H1 (cell line): ENCODE measurements at places on chromosomes 4 and X. TPM values are rescaled to one million over a fixed set of nuclear protein-coding genes. Genes with fewer than 3 reads are reported as not detected.

DNA sequence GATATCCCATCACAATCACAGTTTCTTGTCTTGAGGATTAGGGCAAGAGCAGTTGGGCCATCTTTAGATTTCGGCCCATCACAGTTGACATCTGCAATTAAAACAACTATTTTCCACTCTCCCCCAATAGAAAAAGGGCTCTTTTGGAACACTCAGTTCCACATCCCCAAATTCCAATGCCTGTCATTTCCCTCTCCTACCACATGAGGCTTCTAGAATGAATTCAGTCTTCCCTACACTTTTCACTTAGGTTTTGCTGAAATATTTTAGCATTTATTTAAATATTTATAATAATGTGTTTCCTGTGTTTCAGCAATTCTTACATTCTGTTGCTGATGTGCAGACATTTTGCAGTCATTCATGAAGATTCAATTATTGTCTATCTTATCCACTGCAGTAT lies 118.4 kb downstream of the COX18 start:
- no peak overlapping the region for H3K27ac ChIP-seq
- H3K4me1 ChIP-seq: no peaks in the 10 kb centered on the region
- no peak for DNase-seq
- H3K36me3 ChIP-seq: no peaks in the 10 kb centered on the region

DNA sequence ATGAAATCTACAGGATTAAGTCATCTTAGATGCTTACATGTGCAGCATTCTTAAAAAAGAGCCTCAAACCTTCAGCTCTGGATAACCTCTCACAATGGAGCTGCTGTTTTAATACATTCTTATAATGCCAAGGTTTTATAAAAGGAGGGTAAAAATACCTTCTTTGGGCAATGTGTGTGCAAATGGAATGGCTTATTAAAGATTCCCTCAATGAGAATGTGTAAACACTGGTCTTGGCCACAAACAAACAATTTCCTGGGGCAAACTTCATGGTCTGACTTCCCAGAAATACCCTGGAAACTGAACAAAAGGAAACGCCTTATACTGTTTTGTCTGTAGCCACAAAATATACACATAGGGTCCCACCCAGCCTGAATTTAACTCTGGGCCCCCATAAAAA lies 148.6 kb upstream of the INTU start:
- H3K36me3 ChIP-seq: no peaks in the 10 kb centered on the region
- no peaks in the 10 kb centered on the region for H3K4me1 ChIP-seq
- H3K27ac ChIP-seq: no peak overlapping the region
- no peak overlapping the region for H3K4me3 ChIP-seq
- H3K27me3 ChIP-seq: no peaks in the 10 kb centered on the region

DNA sequence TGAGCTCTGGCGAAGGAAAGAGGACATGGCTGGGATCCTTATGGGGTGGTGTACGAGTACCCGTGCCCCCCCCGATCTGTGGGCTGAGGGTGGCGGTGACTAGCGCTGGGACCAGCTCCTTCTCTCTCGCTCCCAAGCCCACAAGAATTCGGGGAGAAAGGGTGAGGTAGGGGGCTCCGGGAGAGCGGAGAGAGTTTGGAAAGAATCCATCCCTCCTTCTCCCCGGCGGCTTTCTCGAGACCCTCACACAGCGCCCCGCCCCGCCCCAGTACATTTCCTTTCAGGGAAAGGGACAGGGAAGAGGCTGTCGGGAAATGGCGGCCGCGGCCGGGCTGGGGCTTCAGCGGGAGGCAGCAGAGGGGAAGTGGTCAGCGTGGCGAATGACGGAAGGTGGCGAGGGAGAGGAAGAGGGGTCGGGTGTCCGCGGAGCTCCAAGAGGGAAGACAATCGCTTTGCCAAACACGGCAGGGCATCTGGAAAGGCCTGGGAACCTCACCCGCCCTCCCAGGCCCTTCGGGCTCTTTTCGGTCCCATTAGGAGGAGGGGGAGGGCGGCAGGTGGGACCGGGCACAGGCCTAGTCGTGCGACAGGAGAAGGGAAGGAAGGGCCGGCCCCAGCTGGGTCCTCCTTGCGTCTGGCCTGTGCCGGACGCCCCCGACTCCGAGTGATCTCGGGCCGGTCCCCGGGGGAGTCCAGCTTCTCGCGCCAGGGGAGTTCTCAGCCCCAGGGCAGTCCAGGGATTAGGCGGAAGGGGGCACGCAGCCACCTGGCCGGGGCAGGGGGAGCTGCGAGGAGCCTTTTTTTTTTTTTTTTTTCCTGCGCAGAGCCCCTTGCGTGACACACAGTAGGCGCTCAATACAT lies 10.2 kb downstream of the HNRNPH2 start:
- H3K4me1 ChIP-seq: no peaks in the 10 kb centered on the region
- no peaks in the 10 kb centered on the region for H3K27me3 ChIP-seq
- no peaks in the 10 kb centered on the region; the same call in 1 of the 2 replicates for H3K36me3 ChIP-seq
- DNase-seq: peak; percentile 72
- H3K27ac ChIP-seq: peak overlapping the region; percentile 86

- H3K4me1 ChIP-seq: peaks cover 2% of the 10 kb centered on the region; the same call in 1 of the 2 replicates
- no peaks in the 10 kb centered on the region for H3K27me3 ChIP-seq
- H3K4me3 ChIP-seq: no peak overlapping the region
Measured at GRCh38 chrX:114073926-114074325, 510.0 kb upstream of the HTR2C start.

EGFL6 gene
- 0.93 and 1.0 TPM in 2 replicates for total RNA-seq

DNA sequence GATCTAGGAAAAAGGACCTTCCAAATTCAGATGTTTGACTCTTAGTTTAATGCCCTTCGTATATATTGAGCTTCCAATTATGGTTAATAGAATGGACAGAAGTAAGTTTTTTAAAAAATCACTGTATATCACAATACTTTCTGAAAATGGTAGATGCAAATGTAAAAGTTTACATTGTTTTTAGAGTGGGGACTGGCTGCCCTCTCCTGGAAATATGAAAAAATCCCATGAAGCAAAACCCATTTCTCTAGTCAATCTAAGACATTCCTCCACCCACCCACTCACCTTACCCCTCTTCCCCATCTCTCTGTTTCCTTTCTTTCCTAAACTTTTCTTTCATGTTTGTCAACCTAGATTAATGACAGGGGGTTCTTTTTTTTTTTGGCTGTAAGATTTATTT lies 134.5 kb downstream of the ARHGAP6 start:
- no peak for DNase-seq
- no peak overlapping the region for H3K4me3 ChIP-seq
- H3K4me1 ChIP-seq: no peaks in the 10 kb centered on the region
- H3K36me3 ChIP-seq: no peaks in the 10 kb centered on the region
- H3K27me3 ChIP-seq: no peaks in the 10 kb centered on the region
- no peak overlapping the region for H3K27ac ChIP-seq

MAML3 gene
- total RNA-seq: 5.6 and 5.7 TPM in 2 replicates

- DNase-seq: no peak
- H3K4me1 ChIP-seq: no peaks in the 10 kb centered on the region
- no peaks in the 10 kb centered on the region for H3K27me3 ChIP-seq
- H3K27ac ChIP-seq: no peak overlapping the region
Measured at GRCh38 chr4:164402554-164402953, 351.4 kb upstream of the SMIM31 start.

DNA sequence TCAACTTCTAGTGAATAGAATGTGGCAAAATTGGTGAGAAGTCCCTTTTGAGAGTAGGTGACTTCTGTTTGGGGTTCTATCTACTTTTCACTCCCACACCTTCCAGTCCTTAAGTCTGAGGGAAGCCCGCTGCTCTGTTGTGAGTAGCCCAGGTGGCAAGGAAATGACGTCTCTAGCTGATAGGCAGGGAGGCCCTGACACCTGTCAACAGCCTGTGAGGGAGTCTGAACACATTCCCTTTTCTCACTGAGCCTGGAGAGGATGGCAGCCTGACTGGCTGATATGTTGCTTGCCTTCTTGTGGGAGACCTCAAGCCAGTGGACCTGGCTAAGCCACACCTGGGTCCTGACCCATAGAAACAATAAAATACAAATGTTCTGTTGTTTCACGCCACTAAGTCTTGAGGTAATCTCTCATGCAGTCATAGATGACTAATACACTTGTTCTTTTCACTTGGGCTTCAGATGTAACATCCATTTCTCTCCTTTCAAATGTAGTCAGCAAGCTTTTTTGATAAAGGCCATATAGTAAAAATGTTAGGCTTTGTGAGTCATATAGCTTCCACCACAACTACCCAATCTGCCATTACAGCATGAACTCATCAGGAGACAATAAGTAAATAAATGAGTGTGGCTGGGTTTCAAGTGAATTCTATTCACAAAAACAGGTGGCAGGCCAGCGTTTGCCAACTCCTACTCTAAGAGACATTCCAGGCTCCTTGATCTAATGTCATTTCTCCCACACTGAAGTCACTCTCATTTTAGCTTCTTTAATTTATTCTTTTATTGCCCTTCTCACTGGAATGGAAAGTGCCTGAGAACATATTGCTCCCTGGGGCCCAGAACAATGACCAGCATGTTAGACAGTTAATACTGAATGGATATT lies 265.1 kb upstream of the MAD2L1 start:
- no peak overlapping the region for H3K27ac ChIP-seq
- H3K27me3 ChIP-seq: no peaks in the 10 kb centered on the region
- H3K4me3 ChIP-seq: no peak overlapping the region

DNA sequence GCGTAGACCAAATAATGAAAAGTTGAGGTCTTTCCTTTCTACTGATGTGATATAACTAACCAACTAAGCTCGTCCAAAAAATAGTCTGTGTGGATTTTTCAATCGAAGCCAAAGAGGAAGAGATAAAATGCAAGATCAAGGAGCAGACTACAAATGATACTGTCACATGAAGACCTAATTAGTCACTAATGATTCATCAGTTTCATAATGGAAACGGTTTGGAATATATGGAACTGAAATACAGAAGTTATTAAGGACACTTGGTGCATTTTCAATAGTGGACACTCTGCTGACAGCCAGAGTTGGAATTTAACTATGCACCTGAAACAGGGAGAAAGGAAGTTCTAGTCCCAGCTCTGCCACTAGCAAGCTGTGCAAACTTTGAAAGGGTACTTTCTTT lies 119.8 kb downstream of the GUCY2F start:
- no peak overlapping the region for H3K27ac ChIP-seq
- no peak overlapping the region for H3K4me3 ChIP-seq
- no peak for DNase-seq

- no peak overlapping the region for H3K27ac ChIP-seq
- no peaks in the 10 kb centered on the region for H3K27me3 ChIP-seq
- no peak for DNase-seq
- no peaks in the 10 kb centered on the region for H3K36me3 ChIP-seq
Measured at GRCh38 chr4:13998850-13999445, 371.4 kb upstream of the BOD1L1 start.

FGF2 gene
- total RNA-seq: 145 and 153 TPM in 2 replicates

DNA sequence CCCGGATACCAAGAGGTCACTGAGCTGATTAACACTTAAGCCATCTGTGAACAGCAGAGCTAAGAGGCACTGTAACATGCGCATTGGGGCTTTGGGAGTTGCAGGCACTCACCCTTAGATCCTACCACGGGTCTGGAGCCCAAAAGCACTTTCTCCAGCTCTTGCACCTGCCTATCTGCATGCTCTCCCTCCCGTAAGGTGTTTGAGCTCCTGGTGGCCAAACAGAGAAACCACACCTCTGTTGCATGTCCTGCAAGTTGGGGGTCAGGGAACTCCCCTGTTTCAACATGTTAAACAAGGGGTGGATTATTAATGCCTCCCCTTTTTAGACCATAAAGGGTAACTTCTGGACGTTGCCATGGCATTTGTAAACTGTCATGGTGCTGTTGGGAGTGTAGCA lies 49.8 kb downstream of the GYPA start:
- H3K4me1 ChIP-seq: no peaks in the 10 kb centered on the region
- H3K36me3 ChIP-seq: no peaks in the 10 kb centered on the region
- H3K4me3 ChIP-seq: no peak overlapping the region
- no peak overlapping the region for H3K27ac ChIP-seq

DNA sequence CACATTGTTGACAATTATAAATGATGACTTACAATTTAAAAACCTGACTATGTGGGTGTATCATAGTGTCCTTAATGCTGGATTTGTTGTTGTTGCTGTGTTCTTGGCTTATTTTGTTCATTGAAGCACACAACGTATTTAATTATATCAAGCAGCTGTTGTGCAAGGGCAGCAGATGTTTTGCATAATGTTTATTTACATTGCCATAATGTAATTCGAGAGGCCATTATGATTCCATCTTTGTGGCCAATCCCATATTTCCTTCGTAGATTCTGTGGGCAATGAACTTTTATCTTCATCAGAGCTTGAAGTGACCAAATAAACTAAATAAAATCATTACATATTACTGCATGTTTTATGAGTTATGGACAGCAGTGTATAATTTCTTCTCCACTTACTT lies 422.6 kb upstream of the GALNTL6 start:
- H3K27ac ChIP-seq: no peak overlapping the region
- no peak overlapping the region for H3K4me3 ChIP-seq
- H3K36me3 ChIP-seq: no peaks in the 10 kb centered on the region
- DNase-seq: no peak

REELD1 gene
- not detected in 2 replicates for total RNA-seq

TMSB15A gene
- total RNA-seq: 84.1 and 87.6 TPM in 2 replicates

LRP2BP gene
- total RNA-seq: 0.30 and 0.40 TPM in 2 replicates

ATP2B3 gene
- total RNA-seq: 0.15 and 0.19 TPM in 2 replicates

DNA sequence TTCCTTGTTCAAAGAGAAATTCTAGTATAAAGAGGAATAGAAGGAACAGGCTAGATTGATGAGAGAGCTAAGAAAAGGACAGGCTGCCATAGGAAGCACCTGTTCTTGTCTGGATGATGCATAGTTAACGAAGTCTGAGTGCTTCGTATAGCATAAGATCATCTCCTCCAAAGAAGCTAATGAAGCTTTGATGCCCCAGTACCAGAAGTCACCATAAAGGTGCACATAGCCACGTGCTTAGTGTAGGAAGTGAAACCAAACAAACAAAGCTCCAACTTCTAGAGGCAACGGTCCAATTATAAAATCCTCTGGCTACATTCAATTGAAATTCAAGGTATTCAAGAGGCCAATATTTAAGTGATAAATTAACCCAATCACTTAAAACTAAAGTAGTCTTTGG lies 31.0 kb downstream of the AFAP1 start:
- no peaks in the 10 kb centered on the region for H3K36me3 ChIP-seq
- no peaks in the 10 kb centered on the region for H3K27me3 ChIP-seq
- H3K4me1 ChIP-seq: peaks cover 15% of the 10 kb centered on the region
- H3K4me3 ChIP-seq: no peak overlapping the region

TBX22 gene
- total RNA-seq: 0.33 and 0.63 TPM in 2 replicates

DNA sequence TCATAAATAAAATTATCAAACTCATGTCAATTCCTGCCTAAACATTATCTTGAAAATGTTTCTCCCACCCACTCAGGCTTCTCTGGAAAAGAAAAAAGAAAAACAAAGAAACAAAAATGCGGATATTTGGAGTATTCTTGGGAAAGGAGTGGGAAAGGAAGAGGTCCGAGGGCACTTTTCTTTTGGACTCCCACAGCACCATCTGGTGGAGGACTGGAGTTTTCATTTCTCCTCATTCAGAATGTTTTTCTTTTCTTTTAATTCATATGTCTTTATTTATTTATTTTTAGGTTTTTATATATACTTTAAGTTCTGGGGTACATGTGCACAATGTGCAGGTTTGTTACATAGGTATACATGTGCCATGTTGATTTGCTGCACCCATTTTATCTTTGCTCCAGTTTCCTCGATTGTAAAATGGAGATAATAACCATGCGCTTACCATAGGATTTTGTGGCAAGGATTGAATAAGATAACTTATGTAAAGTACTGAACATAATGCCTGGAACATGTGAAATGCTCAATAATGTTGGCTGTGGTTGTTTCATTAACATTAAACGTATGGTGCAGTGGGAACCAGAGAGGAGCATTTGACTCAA lies 8.0 kb upstream of the KCNE5 start:
- no peak overlapping the region for H3K27ac ChIP-seq
- no peaks in the 10 kb centered on the region for H3K27me3 ChIP-seq
- DNase-seq: no peak
- no peaks in the 10 kb centered on the region for H3K36me3 ChIP-seq

- no peaks in the 10 kb centered on the region for H3K4me1 ChIP-seq
- no peak for DNase-seq
- H3K36me3 ChIP-seq: no peaks in the 10 kb centered on the region
- H3K27ac ChIP-seq: no peak overlapping the region
Measured at GRCh38 chr4:46830971-46831454, 78.0 kb downstream of the COX7B2 start.

WFS1 gene
- 29.1 and 34.0 TPM in 2 replicates for total RNA-seq

SHROOM4 gene
- total RNA-seq: 5.6 and 5.9 TPM in 2 replicates
